Thymus (tissue), 14 donors: ENCODE measurements at places on chromosomes 11 and 22. TPM values are rescaled to one million over a fixed set of nuclear protein-coding genes. Genes with fewer than 3 reads are reported as not detected.

DNA sequence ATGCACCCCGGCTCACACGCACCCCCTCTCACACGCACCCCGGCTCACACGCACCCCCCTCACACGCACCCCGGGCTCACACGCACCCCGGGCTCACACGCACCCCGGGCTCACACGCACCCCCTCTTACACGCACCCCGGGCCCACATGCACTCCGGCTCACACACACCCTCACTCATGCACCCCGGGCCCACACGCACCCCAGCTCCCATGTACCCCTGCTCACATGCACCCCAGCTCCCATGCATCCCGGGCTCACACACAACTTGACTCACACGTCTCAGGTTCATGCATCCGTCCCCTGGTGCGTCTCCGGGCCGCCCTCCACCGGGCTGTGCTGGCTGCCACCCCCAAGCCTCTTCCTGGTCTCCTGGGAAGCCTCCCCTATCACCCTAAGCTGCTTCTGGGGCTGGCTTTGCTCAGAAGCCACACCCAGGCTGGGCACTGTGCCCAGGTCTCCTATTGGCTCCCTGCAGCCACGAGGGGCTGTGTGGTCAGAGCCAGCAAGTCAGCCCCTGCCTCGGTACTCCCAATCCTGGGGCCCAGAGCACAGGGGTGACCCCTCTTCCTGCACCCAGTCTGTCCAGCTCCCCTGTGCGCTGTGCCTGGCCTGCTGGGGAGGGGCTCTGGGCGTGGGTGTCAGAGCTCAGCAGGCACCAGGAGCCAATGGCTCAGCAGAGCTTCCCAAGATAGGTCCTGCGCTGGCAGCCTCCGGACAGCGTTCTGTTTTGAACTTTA is 16.9 kb downstream of the TSPAN4 start:
- no peak for DNase-seq

DNA sequence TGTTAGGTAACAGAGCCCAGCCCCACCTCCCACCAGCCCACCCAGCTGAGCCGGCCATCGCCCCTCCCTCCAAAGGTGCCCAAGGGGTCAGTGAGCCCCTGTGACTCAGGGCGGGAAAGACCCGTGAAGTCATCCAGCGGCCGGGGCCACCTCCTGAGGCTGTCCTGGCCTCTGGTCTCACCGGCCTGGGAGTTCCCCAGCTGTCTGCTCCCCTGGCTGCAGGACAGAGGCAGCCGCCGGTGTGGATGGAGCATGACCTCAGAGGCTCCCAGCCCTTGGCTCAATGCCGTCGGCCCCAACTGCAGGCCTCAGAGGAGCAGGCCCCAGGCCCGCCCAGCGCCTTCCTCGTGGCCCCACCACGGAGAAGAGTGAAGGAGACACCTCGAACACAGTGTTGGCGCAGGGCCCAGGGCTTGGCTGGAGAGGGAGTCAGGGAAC is 28.7 kb downstream of the RPL3 start:
- no peak for DNase-seq

NAALADL1 gene
- total RNA-seq, result 5.1 TPM

DNA sequence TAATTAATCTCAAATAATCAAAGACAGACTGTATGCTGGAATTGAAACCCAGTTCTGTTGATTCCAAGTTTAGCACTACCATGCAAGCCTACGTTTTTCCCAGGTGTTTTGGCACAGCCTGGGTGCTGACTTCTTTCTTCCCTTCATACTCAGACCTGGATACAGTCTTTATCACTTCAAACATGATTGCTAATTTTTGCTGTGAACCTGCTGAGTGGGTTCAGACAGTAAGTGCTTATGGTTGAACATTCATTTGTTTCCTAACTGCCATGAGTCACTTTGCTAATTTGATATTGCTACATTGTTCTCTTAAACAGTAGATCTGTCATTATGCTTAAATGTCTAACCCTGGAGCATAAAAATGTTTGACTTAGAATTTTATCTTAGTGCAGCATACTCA is 12.2 kb downstream of the PAAF1 start:
- no peak for DNase-seq

CLNS1A gene
- total RNA-seq, result 210 TPM

DNA sequence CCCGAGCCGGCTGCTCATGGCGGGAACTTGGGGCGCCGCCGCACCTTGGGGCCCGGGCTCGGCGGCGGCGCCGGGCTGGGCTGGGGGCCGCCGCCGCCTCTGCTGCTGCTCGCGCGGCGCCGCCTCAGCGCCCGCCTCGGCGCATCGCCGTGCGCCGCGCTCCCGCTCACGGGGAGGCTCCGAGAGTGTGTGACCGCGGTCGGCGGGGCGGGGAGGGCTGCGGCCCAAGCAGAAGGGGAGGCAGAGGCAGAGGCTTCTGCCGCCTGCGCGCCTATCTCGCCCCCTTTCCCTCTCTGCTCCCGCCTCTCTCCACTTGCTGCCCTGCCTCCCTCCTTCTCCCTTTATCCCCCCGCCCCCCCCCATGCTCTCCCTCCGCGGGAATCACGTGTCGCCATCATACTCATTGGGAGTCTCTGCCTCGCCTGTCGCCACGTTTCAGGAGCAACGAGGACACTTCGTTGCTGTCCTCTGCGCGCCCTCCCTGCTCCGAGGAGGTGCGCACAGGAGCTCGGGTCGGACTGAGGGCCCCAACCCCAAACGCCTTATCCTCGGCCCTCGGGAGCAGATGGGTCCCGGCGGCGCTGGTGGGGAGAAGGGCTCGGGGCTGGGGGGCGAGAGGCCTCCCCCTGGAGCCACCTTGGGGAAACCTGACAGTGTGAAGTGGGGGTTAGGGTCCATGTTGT is at the start of gene GUCY1A2:
GUCY1A2 (minus strand) TSS at position 258 of the 683 bp plus-strand sequence. CDS start 421 bp downstream, outside the sequence.
- DNase-seq, result no peak

DNA sequence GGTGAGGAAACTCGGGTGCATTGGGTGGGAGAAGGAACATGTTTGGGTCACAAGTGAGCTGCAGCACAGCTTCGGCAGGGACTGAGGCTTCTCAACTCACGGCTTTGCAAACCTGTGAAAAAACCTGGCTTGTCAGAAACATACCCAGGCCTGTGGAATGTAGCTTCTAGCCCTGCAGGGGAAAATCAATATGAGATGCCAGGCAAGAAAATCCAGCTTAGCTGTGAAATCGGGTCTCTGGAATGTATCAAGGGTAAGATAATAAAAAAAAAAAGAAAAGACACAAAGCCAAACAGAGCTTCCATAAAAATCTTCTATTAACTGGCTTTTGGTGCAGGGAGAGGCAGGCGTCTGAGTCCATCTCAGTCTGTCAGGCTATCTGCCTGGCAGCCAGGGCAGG is 28.5 kb downstream of the UQCR10 start:
- no peak for DNase-seq

DNA sequence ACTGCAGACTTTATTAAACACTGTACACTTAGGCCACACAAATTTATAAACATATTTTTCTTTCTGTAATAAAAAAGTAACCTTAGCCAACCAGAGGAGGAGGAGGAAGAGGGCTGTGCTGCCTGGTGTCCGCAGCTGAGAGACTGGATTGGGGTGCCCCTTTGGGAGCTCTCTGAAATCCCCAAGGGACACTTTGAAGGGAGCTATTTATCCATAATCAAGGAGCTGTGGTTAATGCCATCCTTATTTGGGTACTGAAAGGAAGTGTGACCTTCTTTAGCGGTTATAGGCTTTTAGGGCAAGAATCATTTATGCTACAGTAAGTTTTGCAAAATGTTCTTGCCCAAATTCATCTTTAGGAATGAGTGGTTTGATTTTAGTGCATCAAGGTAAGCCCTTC is 125.8 kb downstream of the RASSF10 start:
- DNase-seq, result no peak

DNA sequence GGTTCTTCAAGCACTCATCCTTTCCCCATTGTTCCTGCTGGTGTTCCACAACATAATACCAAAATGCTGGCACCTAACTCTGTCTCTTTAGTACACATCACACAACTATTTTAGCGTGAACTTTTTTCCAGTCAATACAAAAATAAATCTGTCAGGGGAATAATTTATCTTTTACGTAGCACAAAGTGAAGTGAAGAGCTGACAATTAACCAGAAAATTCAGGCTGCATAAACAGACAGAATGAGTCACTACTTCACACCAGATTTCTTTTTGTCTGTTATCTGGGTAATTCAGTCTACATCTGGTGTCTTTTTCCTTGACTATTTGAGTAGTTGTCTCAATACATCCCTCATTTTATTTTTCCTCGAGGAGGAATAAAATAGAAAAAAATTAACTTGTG is 7.9 kb upstream of the ETS1 start:
- DNase-seq, result no peak

DNA sequence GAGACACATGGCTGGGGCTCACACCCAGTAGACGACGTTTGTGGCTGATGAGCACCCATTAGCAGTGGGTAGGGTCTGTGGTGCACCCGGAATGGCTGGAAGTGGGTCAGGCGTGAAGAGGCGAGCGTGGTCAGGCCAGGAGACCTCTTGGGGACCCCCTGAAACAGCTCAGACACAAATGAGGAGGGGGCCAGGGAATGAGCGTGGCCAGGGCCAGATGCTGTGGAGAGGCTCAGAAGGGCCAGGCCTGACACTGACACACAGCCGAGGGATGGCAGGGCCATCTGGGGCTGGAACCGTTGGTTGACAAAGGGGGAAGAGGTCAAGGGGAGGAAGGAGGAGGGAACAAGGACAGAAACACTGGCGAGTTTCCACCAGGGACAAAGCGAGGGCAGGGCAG is 162.8 kb downstream of the SHANK2 start:
- DNase-seq, result no peak

DNA sequence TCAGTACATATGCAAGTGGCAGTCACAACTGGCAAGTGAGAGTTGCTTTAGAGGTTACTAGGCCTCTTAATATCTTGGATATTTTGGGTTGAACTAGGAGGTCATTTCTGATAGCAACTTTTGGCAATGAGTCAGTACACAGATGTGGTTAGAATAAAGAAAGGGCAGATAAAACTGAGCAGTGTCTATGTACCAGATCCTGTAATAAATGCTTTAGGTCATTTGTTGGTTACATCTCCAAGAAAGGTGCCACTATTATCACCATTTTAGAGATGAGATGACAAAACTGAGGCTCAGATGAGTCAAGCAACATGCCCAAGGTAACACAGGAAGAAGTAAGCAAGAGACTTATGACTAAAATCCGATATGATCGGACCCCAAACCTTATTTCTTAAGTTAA is 25.0 kb downstream of the MAML2 start:
- no peak for DNase-seq

- DNase-seq, result no peak
Measured at GRCh38 chr22:29722151-29722550, 2.3 kb downstream of the CABP7 start.

GRCh38 chr11:9251311-9251710 is 13.8 kb downstream of the DENND5A start:
- no peak for DNase-seq

TENM4 gene
- total RNA-seq, result 2.8 TPM

DNA sequence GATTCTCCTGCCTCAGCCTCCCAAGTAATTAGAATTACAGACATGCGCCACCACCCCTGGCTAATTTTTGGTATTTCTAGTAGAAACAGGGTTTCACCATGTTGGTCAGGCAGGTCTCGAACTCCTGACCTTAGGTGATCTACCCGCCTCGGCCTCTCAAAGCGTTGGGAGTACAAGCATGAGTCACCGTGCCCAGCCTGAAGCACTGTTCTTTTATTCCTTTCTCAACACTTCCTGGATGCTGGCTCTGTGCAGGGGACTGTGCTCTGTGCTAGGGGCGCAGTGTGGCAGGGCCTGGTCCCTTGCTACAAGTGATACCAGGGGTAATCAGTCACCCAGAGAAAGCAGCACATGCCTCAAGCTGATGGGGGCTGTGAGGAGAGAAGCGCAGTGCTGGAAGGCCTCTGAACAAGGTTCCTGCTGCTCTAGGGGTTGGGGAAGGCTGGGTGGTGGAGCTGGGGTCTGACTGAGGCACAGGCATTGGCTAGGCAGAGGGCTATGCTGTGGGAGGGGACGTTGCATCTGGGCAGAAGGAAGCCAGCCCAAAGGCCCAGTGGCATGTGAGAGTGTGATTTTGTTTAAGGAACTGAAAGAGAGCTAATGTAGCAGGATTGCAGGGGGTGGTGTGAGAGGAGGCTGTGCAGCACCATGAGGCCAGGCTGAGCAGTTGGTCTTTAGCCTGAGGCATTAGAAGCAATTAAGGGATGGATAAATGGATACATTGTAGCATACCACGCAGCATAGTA is 42.5 kb downstream of the CABIN1 start:
- DNase-seq, result no peak

CYP2D6 gene
- total RNA-seq, result 0.42 TPM

- no peak for DNase-seq
Measured at GRCh38 chr11:14852571-14853177, 39.4 kb downstream of the CYP2R1 start.

DNA sequence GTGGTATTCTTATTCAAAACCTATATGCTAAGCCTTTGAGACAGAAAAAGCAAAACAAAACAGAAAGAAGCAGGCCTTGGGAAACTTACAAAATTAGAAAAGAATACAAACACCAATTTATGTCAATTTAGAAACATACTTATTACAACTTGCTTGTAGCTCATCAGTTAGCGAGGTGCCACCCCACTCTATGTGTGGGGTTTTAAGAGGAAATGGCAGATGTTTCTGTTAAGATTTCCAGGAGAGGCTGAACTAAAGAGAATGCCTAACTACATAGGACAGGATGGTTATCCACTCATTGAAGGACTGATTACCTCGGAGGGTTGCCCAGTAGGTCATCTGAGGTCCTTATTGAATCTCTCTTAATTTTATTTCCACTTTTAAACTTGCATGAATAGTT is 302.0 kb downstream of the ETS1 start:
- no peak for DNase-seq

GRCh38 chr11:9139628-9140357 is 48.4 kb upstream of the SCUBE2 start:
- no peak for DNase-seq
